ENCODE measurements at places on chromosomes 1 and 21.

GRCh38 chr1:176118985-176119384 is 88.1 kb downstream of the COP1 start:
- DNase-seq = no peak

GRCh38 chr21:36753556-36753955 is 54.6 kb downstream of the SIM2 start:
- no peak for DNase-seq

DNA sequence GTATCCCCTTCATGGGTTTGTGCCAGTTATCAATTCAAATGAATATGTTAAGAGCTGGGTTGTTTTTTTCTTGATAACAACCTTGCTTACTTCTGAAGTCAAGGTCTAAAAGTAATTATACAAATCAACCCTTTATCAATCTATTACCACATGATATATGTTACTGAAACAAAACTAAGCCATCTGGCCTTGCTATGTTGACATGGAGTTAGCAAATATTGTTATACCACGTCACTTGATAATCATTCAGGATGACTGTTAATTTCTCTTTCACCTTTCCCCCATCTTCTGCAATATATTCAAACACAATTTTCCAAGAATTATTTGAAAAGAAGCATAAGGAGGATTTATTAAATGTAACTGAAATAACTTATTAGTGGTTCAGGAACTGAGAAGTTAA is 72.6 kb downstream of the DTL start:
- DNase-seq = no peak

DNA sequence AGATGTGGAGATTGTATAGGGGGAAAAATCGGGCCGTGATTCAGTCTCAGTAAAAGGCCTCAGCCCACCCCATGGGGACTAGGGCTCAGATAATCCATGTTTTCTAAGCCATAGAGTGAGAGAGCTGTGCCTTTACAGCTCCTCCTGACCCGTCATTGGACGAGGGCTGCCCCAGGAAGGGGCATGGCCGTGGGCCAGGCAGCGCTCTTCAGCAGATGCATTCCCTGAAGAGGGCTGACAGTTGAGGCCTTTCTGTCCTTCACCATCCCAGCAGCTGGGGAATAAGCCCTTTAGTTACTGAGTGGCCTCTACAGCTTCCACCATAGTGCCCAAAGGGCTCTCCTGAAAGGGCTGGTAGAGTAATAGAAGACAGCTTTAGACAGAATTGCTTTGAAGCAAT is 57.2 kb downstream of the ST3GAL3 start:
- no peak for DNase-seq

GRCh38 chr21:37682966-37683365 is 233.3 kb downstream of the KCNJ6 start:
- DNase-seq = no peak

- DNase-seq = no peak
Measured at GRCh38 chr1:32507021-32507420, 32.2 kb upstream of the ZBTB8A start.

DNA sequence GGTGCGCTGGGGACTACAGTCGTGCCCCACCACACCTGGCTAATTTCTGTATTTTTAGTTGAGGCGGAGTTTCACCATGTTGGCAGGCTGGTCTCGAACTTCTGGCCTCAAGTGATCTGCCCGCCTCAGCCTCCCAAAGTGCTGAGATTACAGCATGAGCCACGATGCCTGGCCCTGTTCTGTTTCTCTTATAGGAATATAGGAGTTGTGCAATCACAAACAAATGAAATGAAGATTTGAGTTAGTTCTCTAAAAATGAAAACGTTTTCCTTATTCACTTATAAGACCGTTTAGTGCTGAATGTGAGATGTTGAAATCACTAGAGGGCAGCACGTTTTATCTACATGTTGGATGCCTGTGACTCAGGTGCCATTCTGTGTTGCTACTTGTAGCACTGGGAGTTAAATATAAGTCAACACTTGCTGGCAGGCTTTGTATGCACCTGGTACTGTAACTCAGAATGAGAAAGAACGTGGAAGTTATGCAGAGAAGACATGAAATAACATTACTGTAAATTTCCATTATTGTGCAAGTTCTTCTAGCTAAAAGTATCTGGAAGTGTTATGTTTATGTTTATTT is 45.8 kb downstream of the MIGA1 start:
- DNase-seq = no peak

- DNase-seq = no peak
Measured at GRCh38 chr1:225299624-225300023, 128.2 kb downstream of the LBR start.

- DNase-seq = no peak
Measured at GRCh38 chr1:3999941-4000735, 100.1 kb upstream of the C1orf174 start.

- DNase-seq = no peak
Measured at GRCh38 chr1:193614817-193615216, 428.4 kb upstream of the B3GALT2 start.

DNA sequence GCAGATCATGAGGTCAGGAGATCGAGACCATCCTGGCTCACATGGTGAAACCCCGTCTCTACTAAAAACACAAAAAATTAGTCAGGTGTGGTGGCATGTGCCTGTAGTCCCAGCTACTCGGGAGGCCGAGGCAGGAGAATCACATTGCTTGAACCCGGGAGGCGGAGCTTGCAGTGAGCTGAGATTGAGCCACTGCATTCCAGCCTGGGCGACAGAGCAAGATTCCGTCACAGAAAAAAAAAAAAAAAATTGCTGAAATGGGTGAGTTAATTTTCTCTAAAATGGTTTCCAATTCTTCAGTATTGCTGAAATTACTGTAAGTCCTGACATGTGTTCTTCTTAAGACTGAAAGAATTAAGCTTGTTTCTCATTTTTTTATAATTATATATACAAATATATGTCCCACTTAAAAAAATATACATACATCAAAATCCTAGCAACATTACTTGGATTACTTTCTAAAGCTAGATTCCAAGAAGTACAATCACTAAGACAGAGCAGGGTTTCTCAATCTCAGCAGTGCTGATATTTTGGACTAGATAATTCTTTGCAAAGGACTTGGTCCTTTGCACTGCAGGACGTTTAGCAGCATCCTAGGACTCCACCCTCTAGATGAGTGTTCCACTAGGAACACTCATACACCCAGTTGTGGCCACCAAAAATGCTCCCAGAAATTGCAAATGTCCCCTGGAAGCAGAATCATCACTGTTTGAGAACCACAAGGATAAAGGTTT is 24.8 kb downstream of the ZNHIT6 start:
- DNase-seq = no peak

GRCh38 chr1:21508580-21509350 is 458 bp upstream of the ALPL start:
- peak; percentile 90 for DNase-seq

- DNase-seq = no peak
Measured at GRCh38 chr1:204289280-204289679, 70.4 kb downstream of the PLEKHA6 start.

DNA sequence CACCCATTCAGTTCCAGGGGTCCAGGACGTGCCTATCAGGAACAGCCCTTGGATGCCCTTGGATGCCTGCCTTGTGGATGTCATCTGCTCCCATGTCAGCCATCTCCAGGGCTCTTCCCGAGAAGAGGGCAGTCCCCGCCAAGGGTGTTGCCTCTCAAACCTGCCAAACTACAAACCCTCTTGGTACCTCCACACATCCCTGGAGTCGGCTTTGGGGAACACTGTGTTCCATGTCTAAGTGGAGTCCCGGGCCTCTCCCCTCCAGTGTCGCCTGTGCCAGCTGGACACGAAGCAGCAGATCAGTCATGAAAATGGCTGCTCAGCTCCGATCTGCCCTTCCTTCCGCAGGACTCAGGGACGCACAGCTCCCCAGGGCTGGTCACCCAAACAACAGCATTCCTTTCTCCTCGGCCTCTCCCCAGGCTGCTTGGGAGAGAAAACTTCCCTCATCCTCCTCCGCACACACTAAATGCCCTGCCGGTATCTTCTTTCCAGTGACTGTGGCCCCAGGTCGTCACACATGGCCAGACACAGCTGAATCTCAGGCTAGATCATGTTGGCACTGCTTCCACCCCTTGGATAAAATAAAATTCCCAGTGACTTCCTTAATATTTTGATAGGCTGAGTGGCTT is 53.4 kb downstream of the GALNT2 start:
- DNase-seq = peak; percentile 81

DNA sequence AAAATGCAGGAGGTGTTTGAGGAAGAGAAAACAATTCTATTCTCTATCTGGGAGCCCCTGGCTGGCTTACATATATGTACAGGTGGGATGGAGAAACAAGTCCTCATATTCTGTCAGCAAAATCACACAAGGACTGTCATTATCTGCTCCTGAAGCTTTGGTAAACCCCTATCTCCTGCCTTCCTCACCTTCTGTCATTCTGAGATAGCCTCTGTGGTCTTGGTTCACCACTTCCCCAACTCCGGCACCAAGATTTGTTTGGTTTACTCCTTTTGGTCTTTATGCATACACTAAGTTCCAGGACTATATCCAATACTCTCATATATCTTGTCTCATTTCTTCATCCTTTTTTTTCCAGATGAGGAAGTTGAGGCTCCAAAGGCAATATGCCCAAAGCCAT is 551.1 kb downstream of the PLPP3 start:
- DNase-seq = no peak

DNA sequence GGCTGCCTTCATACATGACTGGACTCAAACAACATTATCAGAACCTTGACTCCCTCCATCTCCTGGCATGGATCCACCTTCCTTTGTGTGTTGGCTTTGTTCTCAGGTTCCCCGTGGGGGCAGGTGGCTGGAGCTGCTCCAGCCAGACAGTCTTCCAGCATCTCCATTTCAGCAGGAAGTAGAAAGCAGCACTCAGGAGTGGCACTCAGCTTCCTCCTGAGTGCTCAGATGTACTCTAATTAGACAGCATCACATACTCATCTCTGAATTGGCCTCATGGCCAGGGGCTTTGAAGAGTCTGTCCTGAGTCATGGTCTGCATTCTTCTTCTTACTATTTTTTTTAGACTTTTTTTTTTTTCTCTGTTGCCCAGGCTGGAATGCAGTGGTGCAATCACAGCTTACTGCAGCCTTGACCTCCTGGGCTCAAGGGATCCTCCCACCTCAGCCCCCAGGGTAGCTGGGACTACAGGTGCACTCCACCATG is 27.9 kb downstream of the OVAAL start:
- DNase-seq = no peak

DNA sequence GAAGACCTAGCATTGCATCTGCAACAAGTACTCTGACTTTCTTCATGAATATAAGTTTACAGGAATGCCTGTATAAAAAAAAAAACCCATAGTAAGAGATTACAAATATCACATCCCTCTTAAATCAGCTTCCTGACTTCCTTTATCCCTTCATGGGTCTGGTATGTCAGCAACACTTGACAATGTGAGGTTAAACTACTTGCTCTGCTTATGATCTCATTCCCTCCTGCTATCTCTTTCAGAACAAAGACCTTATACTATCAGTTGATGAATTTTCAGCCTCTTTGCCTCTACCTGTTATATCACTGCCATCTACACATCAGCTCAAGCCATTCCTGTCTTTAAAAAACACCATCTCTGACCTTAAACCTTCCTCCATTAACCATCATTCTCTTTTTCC is 130.9 kb upstream of the SAMSN1 start:
- DNase-seq = no peak

GRCh38 chr21:15301736-15302135 is 236.9 kb upstream of the NRIP1 start:
- no peak for DNase-seq

DNA sequence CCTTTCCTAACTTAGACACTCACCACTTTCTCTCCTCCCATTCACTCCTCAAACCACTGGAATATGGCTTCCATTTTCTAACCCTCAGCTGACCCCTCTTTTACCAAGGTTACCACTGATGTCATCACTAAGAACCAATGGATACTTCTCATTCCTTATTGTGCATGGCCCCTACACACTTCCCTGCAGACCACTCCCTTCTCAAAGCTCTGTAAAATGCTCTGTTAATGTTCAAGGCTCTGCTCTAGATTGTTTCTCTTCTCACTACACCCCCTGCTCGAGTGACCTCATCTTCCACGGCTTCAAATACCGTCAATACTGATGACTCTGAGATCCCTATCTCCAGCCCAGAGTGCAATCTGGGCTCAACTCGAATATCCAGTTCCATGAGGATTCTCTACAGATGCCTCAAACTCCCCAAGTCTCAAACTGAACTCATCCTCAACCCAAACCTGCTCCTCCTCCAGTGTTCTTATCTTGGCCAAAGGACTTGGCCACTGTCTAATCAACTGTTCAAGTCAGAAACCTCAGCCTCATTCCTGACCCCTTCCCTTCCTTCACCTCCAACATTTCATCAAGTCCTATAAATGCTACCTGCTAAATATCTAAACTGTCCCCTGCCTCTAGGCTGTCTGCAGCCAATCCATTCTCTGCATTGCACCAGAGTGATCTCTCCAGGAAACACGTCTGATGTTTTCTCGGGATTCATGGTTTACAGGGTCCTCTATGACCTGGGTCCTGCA is 41.3 kb upstream of the BMP8B start:
- no peak for DNase-seq

DNA sequence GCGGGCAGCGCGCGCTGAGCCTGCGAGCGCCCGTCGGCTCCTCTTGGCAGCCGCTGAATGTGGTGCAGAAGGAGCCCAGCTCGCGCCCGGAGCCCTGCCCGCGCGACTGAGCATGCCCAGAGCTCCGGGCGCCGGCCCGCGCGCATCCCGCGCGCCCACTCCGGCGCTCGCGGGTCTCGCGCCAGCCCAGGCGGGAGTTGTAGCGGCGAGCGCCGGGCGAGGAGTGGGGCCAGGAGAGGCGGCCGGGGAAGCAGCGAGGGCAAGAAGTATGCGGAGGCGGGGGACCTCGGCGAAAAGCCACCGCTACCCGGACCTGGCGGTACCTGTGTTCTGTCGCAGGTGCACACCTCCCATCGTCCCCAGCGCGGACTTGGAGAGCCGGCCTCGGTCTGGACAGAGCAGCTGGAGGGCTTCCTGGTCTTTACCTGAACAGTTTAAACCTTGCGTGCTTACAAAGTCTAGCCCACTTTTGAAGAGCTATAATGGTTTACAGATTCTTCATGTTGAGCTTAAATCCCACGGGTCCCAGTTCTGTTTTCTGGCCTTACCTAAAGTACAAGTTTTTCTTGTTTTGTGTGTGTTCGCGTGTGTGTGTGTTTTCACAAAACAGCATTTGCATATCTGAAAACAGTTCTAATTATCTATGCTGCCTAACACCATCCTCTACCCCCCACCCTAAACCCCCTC is at the start of gene DDAH1:
Gene DDAH1, minus strand, starts transcription at position 61 of the 687 bp plus-strand sequence. CDS start 114 bp downstream, outside the sequence.
- peak; percentile 71 for DNase-seq

DNA sequence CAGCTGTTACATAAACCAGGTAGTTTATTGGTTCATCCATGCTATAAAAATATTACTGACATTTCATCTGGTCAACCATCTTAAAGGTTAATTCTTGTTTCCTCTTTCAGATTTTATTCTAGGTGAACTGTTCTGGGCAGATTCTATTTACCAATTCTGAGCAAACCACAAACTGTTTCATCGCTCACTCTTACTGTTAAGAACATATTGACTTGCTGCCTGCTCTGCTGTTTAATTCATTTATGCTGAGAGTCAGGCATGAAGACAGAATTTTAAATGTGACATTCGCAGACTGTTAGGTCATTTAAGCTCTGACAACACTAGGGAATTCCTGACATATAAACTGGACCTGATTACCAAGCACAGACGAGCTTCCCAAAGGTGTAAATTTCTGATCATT is 98.3 kb downstream of the PIGK start:
- no peak for DNase-seq

GRCh38 chr1:115220340-115221270 is 117.4 kb downstream of the NGF start:
- DNase-seq = no peak

Measured in Right ventricle myocardium inferior (tissue), 1 donor.